Activated B cell treated with CpG ODN at 0.5 μM for 24 hours (primary cell): ENCODE measurements at places on chromosomes 7 and 10. TPM values are rescaled to one million over a fixed set of nuclear protein-coding genes. Genes with fewer than 3 reads are reported as not detected.
A peak's percentile ranks its signal among the peaks of the same experiment; 100 is the strongest.

TMEM229A gene
- total RNA-seq: not detected in 2 replicates

TWIST1 gene
- not detected in 2 replicates for total RNA-seq

CACNB2 gene
- not detected in 2 replicates for total RNA-seq

ARMC3 gene
- total RNA-seq: not detected in 2 replicates

HOXA6 gene
- not detected in 2 replicates for total RNA-seq

GBX1 gene
- total RNA-seq: not detected in 2 replicates

UPK3B gene
- total RNA-seq: 3.2 and 3.4 TPM in 2 replicates

ADARB2 gene
- 0.10 and 0.11 TPM in 2 replicates for total RNA-seq

DNA sequence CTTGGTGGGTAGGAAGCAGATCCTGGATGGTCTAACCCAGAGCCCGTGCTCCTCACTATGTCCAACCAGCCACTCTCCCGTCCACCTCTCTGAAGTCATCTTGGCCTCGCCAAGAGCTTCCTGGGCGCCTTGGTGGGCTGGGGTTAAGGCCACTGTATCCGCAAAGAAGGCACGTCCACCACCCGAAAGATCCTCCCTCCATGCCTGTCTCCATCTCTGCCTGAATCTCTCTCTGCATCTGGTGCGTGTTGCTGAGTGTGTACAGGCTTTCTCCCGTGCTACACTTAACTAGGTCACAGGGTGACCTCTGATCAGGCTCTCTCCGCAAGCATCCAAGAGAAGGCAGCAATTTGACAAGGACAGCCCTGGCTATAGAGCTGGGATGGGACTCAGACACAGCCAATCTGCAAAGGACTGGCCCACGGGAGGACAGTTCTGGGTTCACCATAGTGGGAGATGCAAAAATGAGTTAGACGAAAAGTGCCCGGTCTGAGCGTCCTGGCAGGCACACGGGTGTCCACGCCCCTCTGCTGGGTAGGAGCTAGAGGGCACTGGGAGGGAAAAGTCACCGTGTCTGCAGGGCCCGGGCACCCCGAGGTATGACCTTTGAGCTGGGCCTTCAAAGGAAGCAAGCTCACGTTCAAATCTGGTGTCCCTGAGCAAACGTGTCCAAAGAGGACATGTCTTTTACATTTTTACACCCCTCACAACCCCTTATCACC, 9.4 kb upstream of the RFC2 start:
- H3K36me3 ChIP-seq: no peaks in the 10 kb centered on the region
- no peak overlapping the region for H3K27ac ChIP-seq
- no peak overlapping the region for H3K4me3 ChIP-seq
- peaks cover 34% of the 10 kb centered on the region for H3K4me1 ChIP-seq
- H3K27me3 ChIP-seq: no peaks in the 10 kb centered on the region

DNA sequence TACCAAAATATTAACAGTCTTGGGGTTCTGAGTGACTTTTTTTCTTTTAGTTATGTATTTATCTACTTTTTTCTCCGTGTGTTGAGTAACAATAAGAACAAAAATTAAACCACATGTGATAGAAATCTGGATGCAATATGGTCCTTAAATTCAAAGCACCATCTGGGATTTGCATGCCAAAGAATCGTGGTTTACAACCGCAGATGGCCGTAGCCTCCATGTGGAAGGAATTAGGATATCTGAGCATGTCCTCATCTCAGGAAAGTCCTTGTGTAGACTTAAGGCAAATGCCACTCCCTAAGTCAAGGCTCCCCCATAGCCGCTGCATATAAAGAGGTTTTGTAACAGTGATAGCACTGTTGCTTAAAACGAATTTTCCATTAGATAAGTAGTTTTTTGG, 304.0 kb downstream of the ZEB1 start:
- H3K27me3 ChIP-seq: no peaks in the 10 kb centered on the region
- H3K36me3 ChIP-seq: no peaks in the 10 kb centered on the region
- no peaks in the 10 kb centered on the region for H3K4me1 ChIP-seq
- no peak for DNase-seq

DNA sequence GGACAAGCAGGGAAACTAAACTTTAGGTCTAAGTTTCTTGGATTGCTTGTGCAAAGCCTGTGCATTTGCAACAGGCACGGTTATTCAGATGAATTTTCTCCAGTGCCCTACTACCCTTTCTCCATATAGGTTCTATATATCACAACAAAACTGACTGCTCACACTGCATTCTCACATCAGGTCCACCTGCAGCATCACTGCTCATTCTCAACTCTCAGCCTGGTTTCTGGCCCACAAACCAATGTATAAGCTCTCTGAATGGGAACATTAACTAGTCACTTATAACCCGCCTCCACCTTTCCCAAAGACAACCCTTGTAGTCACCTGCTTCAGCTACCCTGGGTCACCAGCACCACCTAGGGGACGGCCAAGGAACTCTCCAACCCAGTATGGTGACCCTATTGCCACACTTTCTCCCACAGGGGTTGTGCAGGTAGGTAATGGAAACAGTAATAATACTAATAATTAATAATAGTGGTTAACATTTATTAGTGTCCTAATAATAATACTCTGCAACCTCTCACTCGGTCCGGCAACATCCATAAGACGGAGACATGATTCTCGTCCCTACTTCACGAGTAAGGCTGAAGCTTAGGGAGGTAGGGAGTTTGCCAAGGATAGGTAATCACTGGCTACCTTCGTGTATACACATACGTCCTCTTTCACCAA, 97.3 kb downstream of the CLEC2L start:
- H3K36me3 ChIP-seq: peaks cover 37% of the 10 kb centered on the region
- H3K4me1 ChIP-seq: no peaks in the 10 kb centered on the region
- no peak for DNase-seq
- no peaks in the 10 kb centered on the region for H3K27me3 ChIP-seq

- H3K36me3 ChIP-seq: no peaks in the 10 kb centered on the region
These were observed 608.9 kb downstream of the SORCS1 start for GRCh38 chr10:106555599-106555998.

GRCh38 chr10:103742824-103743223, 112.6 kb downstream of the SH3PXD2A start:
- no peaks in the 10 kb centered on the region for H3K4me1 ChIP-seq
- H3K27me3 ChIP-seq: no peaks in the 10 kb centered on the region
- no peak for DNase-seq
- no peak overlapping the region for H3K4me3 ChIP-seq
- no peak overlapping the region for H3K27ac ChIP-seq

GRCh38 chr7:11636274-11636673, 195.7 kb downstream of the THSD7A start:
- H3K36me3 ChIP-seq: no peaks in the 10 kb centered on the region
- H3K27ac ChIP-seq: no peak overlapping the region
- H3K4me1 ChIP-seq: no peaks in the 10 kb centered on the region
- H3K4me3 ChIP-seq: no peak overlapping the region
- no peaks in the 10 kb centered on the region for H3K27me3 ChIP-seq

DNA sequence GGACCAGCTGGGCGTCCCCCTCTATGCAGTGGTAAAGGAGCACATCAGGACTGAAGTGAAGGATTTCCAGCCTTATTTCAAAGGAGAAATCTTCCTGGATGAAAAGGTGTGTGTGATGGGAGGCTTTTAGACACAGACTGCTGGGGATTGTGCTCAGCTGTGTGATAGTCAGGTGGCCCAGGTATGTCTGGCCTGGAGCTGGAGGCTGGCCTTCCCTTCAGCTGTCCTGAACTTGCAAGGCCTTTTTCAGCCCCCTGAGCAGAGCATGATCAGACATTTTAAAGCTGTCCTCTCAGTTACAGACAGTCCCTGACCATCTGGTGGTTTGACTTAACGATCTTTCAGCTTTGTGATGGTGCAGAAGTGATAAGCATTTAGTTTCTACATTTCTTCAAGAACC, 17.6 kb downstream of the PRXL2A start:
- H3K36me3 ChIP-seq: peaks cover 23% of the 10 kb centered on the region
- H3K4me1 ChIP-seq: peaks cover 21% of the 10 kb centered on the region
- H3K27ac ChIP-seq: no peak overlapping the region
- no peak overlapping the region for H3K4me3 ChIP-seq
- no peak for DNase-seq

DNA sequence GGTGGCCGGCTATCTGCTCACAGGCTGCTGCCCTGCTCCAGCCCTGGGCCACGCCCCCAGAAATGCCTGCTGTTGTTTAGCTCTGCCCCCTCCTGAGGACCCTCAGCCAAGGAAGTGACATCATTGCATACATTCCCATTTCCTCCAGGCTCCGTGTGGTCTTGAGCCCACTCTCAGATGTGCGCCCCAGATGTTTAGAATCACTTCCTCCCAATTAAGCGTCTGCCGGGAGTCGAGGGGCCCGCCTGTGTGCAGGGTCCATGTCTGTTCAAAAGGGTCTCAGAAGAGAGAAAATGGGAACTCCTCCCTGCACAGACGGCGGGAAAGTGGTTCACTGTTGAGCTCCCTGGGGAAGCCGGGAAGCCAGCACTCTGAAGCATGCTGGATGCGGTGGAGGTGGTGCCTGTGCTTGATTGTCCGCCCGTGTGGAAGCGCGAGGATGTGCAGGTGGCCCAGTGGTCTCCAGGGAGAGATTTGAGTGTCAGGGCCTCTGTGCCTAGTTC, 116.9 kb upstream of the PPIF start:
- no peaks in the 10 kb centered on the region for H3K36me3 ChIP-seq
- H3K4me1 ChIP-seq: peaks cover 26% of the 10 kb centered on the region
- DNase-seq: no peak
- no peaks in the 10 kb centered on the region for H3K27me3 ChIP-seq
- H3K4me3 ChIP-seq: peak overlapping the region; percentile 3

DNA sequence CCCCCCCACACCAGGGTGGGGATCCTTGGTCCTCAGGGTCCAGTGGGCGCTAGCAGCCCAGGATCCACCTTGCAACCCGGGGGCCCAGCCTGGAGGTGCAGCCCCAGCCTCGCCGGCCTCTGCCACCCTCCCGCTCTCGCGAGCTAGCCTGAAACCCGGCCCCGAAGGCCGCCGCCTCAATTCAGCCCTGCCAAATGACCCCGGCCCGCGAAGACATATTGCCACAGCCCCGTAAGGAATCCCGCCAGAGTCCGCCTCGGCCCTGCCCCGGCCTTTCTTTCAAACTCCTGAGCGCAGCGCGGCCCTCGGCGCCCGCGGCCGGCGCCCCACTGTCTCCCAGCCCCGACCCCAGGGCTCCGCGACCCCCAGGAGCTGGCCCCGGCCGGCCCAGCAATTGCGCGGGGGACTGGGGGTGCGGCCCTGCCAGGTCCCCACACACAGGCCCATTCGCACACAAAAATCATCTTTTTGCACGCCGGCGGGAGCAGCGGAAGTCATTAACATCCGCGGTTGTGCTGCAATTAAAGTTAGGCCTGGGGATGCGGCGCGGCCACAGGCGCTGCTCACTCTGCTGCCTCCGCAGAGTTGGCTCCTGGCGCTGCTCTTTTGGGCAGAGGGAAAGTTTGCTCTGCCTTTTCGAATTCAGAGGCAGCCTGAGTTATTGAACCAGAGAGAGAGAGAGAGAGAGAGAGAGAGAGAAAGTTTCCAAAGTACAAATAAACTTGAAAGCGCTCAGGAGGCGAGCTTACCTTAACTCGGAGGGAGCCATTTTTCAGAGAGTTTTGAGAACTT, 4.0 kb downstream of the HOXA5 start:
- H3K4me3 ChIP-seq: no peak overlapping the region
- peaks cover 6% of the 10 kb centered on the region for H3K4me1 ChIP-seq
- no peak overlapping the region for H3K27ac ChIP-seq
- peaks cover 40% of the 10 kb centered on the region for H3K27me3 ChIP-seq

GRCh38 chr7:100723732-100724275, 3.5 kb downstream of the EPO start:
- DNase-seq: no peak
- peaks cover 42% of the 10 kb centered on the region for H3K27me3 ChIP-seq
- H3K27ac ChIP-seq: no peak overlapping the region
- H3K4me1 ChIP-seq: peaks cover 7% of the 10 kb centered on the region

GRCh38 chr10:118763202-118763988, 8.6 kb upstream of the CACUL1 start:
- no peaks in the 10 kb centered on the region for H3K4me1 ChIP-seq
- peaks cover 6% of the 10 kb centered on the region for H3K27me3 ChIP-seq
- no peak overlapping the region for H3K27ac ChIP-seq
- DNase-seq: no peak
- H3K4me3 ChIP-seq: no peak overlapping the region

DNA sequence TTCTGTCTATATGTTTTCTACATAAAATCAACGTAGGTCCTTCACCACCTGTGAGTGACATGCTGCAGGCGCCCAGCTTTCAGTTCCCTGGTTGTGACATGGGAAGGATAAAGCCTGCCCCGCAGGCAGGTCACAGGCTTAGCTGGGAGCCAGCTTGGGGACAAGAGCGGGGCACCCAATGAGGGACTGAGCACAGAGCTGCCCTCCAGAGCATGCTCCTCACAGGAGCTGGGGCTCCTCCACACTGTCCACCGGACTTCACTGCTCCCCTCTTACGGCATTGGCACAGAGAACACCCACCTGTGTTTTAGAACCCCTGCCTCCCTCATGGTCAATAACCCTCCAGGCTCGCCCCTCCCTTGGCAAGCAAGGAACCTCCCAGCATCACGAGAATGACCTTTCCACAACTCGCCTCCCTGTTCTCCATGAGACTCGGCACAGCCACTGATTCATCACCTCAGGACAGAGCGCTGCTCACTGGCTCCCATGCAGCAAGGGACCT, 187.1 kb downstream of the TNS3 start:
- no peak for DNase-seq
- no peak overlapping the region for H3K4me3 ChIP-seq
- H3K27me3 ChIP-seq: no peaks in the 10 kb centered on the region
- H3K36me3 ChIP-seq: peaks cover 86% of the 10 kb centered on the region
- no peak overlapping the region for H3K27ac ChIP-seq

GRCh38 chr10:79562135-79562756, 2.0 kb upstream of the SFTPA2 start:
- no peak for DNase-seq
- H3K27ac ChIP-seq: no peak overlapping the region
- H3K4me3 ChIP-seq: no peak overlapping the region
- H3K27me3 ChIP-seq: peaks cover 24% of the 10 kb centered on the region

- H3K4me3 ChIP-seq: no peak overlapping the region
- no peaks in the 10 kb centered on the region for H3K4me1 ChIP-seq
- H3K36me3 ChIP-seq: no peaks in the 10 kb centered on the region
- no peak for DNase-seq
These were observed 16.7 kb downstream of the VIPR2 start for GRCh38 chr7:159127691-159128642.

GRCh38 chr10:122733931-122734665, 34.5 kb upstream of the C10orf120 start:
- H3K36me3 ChIP-seq: no peaks in the 10 kb centered on the region
- peaks cover 4% of the 10 kb centered on the region for H3K27me3 ChIP-seq
- H3K4me3 ChIP-seq: no peak overlapping the region
- no peak for DNase-seq

DNA sequence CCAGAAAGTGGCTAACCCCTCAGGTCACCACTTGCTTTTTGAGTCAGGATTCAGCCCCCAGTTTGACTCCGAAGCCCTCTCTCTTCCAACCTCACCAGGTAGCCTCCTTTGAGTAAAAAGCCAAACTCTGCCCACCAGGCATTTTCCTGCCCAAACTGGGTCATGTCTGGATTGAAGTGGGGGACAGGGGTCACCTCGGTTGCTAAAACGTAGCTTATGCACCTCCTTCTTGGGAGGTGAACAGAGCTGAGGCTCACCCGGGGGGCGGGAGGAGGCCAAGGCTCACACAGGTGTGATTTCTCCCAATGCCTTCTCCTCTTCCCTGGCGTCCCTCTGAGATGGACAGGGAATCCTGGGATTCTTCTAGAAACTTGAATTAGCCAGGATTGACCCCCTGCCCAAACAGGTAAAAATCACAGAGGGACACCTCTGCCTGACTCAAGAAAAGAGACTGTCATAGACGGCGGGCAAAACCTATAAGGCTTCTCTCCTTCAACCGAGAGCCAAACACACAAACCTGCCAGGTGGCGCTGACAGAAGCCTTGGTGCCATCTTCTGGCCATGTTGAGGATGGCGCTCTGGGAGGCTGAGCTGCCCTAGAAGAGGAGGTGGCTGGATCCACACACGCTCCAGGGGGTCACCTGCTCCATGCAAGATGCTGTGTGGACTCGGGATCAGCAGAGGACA, 51.6 kb downstream of the PRLHR start:
- no peak overlapping the region for H3K4me3 ChIP-seq
- DNase-seq: no peak
- peaks cover 52% of the 10 kb centered on the region for H3K27me3 ChIP-seq
- no peak overlapping the region for H3K27ac ChIP-seq
- H3K36me3 ChIP-seq: no peaks in the 10 kb centered on the region
- H3K4me1 ChIP-seq: no peaks in the 10 kb centered on the region
